Testis (tissue), 5 donors: ENCODE measurements at places on chromosomes 7 and 10.
A peak's percentile ranks its signal among the peaks of the same experiment; 100 is the strongest.

DNA sequence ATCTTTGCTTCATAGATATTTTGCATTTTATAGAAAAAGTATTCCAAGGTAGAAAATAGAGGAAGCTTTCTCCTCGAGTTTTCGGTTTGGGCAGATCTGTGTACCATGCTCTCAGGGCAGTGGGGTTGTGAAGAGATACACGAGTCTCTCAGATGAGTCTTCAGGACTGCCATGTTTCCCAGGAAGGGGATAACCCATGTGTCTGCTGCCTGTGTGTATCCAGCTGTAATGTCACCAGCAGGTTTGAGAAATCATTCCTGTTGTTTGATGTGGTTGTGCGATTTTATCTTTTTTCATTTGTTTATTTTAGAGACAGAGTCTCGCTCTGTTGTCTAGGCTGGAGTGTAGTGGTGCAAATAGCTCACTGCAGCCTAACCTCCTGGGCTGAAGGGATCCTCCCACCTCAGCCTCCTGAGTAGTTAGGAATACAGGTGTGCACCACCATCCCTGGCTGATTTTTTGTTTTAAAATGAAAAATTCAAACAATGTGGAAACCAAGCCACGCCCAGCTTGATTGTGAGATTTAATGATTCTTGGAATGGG lies 48.9 kb downstream of the SNX10 start:
- DNase-seq: no peak

DNA sequence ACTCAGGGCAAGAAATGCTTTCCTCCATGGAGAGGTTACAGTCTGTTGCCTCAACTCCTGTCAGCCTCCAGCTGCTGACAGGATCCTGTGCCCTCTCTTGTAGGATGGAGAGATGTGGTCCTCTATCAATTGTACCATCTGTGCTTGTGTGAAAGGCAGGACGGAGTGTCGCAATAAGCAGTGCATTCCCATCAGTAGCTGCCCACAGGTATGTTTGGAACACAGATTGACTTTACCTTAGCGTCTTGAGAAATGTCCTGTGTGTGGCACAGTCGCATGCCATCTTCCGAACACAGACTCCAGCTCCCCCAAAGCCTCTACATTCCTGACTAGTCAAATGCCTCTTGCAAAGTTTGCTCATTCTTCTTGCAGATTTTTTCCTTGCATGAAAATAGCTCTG lies 152.6 kb downstream of the BMPER start:
- no peak for DNase-seq

GRCh38 chr7:147079921-147080420 lies 963.4 kb downstream of the CNTNAP2 start:
- DNase-seq: no peak

DNA sequence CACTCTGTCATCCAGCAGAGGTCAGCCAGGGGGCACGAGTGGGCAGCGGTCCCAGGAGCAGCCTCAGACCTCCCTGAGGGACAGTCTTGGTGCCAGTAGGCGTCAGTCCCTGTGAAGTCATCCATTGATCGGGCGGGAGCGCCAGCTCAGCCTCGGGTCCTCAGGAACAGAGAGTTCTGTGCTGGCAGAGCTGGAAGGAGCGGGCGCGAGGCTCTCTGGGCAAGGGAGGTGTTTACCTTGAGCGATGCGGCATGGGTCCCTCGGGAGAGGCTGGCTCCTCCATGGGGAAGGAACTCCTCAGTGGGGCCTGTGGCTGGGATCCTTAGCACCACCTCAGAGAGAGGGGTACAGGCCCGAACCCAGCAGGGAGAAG lies 101.1 kb upstream of the PPIF start:
- DNase-seq: peak; percentile 60

DNA sequence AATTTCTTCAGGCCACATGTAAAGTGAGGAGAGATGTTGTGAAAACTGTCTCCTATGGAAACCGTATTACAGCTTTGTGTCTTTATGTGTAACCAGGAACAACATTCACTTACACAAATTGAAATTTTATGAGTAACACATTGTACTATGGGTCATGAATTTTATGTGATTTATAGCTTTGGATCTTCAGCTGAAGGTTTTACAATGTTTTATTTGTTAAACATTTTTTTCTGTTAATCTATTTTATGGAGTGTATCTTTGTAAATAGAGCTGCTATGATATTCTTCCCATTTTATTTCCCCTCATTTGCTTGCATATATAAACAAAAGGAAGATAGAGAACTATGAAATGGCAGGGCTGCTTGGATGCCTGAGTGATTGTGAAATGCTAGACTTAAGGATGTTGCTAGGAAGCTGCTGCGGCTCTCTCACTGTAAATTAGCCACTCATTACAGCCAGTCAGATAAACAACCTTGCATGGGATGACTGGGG lies 104.5 kb upstream of the PCLO start:
- no peak for DNase-seq
